Stimulated activated CD8-positive, alpha-beta memory T cell treated with anti-CD3 and anti-CD28 coated beads, Interleukin-7, amount 100 ng/mL, for 1 hour (primary cell): ENCODE measurements at places on chromosomes 11 and 22.

DNA sequence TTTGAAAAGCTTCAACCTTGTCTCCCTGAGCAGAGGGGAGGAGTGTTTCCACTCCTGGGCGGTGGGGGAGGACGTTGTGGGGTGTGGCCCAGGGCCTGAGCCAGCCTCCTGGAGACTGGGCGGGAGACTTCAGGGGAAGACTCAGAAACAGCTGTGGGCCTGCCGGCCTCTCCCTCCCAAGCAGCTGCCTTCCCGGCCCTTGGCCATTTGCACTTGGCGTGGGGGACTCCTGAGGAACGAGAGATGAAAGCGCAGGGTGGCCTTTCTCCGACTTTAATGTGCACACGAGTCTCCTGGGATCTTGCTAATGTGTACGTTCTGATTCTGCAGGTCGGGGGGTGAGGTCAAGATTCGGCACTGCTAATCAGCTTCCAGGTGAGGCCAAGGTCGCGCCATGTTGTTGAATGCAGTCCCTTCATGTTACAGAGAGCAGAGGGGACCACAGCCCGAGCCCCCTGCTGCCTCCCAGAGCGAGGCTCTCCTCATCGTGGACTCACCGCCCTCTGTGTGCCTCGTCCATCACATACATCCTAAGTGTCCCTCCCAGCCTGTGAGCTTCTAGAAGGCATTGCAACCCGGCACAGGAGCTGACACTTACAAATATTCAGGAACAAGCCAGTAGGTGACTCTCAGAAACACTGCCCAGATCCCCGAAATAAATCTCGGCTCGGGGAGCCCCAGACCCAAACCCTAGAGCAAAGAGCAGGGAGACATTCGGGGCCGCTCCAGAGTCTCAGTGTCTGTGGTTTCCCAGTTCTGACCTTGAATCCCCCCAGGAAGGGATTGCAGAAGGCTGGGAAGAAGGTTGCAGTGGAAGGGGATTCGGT, 7.7 kb downstream of the LIF start:
- DNase-seq = no peak

DNA sequence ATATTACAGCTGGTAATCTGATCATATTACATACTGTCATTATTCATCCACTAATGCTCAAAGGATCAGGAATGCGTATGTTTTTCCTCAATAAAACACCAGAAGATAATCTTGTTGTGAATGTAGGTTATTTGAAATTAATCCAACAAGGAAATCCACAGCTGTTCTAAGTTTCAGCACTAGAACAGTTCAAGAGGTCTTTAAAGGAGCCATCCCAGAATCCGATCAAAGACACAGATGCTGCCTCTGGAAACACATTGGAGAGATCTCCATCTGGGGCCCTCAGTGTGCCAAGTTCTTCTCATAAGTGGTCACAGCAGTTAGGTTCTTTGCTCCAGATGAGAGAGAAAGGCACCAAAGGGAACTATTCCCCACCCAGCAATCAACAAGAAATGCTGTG, 1955.1 kb upstream of the RAG2 start:
- no peak for DNase-seq

DNA sequence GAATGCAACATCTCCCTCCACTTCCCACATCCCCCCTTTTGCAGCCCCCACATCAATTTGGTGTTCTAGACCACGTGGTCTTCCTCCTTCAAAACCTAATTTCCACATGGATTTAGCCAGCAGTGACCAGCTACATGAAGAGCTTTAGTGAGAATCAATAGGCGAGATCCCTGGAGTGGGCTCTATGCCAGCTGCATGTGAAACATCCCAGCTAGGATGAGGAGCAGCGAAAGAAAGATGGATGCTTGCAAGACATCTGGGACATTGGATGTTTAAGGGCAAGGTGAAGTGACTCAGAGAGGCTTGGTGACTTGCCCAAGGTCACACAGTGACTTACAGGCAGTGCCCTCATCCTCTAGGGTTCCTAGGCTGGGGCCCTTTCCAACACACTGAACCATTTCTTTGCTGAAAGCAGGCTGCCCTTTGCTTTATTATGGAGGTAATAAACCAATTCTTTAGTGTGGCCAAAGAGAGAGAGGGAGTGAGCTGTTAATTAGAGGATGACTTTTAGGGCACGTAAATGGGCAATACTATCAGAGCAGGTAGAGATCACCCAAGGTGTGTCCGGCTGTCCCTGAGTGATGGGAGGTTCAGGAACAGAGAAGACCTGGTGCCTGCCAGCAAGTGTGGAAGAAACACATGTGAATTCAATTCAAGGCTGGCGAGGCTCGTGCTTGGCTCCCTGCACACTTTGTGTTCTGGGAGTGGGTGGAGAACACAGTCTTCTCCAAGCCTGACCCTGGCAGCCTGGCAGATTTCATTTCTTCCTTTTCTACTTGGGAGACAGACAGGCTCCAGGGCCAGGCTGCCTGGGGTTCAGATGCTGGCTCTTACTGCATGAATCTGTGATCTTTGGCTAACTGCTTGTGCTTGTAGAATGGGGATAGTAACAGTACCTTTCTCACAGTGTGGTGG, 24.0 kb downstream of the TSPAN18 start:
- no peak for DNase-seq

DNA sequence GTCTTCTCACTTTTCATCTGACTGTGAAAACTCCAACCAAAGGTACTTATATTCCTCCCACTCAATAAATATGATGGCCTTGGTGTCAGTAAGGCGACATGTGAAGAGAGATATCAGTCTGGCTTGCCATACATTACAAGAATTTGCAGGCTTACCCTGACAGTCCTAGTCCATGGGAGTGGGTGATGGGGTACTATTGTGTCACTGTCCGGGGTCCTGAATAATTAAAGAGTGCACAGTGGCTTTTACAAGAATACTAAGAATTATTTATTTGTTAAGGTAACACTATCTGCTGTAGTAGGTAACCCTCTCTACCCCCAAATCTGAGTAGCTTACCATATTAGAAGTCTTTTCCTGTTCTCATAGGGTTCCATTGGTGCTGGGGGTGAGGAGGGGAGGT, 23.1 kb upstream of the IZUMO1R start:
- DNase-seq = no peak

DNA sequence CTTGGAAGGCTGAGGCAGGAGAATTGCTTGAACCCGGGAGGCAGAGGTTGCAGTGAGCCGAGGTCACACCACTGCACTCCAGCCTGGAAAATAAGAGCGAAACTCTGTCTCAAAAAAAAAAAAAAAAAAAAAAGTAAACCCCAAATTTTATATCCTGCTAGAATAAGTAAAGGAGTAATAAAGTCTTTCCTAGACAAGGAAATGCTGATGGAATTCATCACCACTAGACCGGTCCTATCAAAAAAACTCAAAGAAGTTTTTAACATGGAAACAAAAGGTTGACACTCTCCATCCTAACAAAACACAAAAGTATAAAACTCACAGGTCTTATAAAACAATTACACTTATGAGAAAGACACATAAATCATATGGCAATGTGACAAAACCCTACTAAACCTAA, 213.9 kb downstream of the SBF2 start:
- no peak for DNase-seq

DNA sequence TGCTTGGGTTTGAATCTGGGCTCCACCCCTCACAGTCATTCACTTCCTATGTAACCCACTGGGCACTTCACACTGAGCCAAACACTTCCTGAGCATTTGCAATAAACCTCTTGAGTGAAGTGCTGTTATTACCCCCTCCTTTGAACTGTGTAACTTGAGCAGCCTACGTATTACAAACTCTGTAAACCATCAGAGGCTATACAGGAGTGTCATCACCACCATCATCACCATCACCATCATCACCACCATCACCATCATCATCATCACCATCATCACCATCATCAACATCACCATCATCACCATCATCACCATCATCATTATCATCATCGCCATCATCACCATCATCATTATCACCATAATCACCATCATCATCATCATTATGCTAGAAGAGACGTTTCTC, 18.4 kb downstream of the RTL6 start:
- DNase-seq = no peak

DNA sequence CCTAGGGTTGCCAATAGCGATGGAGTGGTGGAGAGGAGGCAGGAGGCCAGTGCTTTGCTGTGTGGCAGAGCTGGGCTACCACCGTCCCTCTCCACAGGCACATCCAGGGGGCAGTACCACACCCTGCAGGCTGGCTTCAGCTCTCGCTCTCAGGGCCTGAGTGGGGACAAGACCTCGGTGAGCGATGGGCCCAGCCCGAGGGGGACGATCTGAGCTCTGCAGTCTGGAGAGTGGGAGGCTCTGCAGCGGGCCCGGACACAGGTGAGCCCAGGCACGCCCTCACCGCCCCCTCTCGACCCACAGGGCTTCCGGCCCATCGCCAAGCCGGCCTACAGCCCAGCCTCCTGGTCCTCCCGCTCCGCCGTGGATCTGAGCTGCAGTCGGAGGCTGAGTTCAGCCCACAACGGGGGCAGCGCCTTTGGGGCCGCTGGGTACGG, 2.5 kb downstream of the PKP3 start:
- DNase-seq = no peak
